ENCODE measurements at places on chromosomes 16 and 17.
A peak's percentile ranks its signal among the peaks of the same experiment; 100 is the strongest.

DNA sequence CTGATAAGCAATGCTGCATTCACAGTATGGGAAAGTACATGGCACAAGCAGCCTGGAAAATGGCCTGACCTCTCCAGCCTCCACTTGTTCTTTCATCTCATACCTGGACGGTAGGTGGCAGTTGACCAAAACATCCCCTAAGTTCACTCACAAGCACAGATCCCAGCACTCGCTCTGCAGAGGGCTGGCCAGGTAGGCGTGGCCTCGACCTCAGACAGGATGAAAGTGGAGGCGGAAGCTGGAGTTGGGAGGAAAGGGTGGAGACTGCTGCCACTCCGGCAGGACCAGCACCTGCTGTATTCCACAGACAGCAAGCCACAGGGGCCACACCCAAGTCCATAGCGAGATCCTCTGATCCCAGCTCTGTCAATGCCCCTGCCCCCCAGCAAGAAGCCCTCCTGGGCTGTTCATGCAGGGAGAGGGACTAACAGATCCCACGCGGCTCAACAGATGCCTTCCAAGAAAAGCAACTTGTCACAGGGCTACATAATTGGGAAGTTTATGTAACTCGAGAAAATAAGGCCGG is 31.3 kb downstream of the ZCCHC14 start:
- DNase-seq = peak; percentile 99

- no peak for DNase-seq
These were observed 12.1 kb downstream of the HS3ST3A1 start for GRCh38 chr17:13589658-13590057.

DNA sequence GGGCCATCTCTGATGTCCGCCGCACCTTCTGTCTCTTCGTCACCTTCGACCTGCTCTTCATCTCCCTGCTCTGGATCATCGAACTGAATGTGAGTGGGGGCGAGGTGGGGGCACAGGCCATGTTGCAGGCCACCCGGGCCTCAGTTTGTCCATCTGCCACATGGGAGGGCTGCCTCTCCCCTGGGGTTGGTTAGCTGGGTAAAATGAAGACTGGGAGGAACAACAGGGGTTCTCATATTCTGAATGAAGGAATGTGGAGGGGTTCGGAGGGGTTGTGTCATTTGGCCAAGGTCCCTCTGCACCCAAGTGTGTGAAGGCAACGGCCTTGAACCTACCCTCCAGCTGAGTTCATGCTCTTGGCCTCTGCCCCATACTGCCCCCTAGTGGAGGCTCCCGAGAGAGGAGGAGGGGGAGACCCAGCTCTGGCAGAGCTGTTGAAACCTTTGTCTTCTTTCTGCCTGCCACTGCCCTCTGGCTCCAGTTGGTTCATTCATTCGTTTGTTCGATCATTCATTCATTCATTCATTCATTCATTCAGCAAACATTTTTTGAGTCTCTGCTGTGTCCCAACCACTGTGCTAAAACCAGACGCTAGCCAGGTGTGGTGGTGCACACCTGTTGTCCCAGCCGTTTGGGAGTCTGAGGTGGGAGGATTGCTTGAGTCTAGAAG is 11.4 kb upstream of the TCAP start:
- DNase-seq = peak; percentile 86

GRCh38 chr16:21560462-21560861 is 38.9 kb upstream of the METTL9 start:
- DNase-seq = no peak

GRCh38 chr16:86635176-86635876 is 57.0 kb downstream of the FOXL1 start:
- DNase-seq = no peak

DNA sequence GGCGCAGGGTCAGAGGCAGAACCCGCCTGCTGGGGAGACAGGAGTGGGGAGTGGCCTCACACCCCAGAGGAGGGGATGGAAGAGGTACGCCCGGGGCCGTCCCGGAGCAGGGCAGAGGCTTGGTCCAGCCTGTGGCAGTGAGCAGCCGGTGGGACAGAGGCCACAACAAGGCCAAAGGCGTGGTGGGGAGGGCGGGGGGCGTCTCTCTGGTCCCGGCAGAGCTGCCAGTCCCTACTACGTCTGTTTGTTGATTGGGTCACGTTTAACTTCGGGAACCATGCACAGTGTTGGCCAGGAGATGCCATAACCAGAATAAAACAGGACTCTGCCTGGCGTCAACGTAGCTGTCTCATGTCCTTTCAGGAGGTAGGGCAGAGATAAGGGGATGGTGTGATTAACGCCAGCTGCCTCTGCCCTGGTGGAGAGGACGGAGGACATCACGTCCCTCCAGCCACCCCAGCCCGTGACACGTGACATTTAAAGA is 192.8 kb downstream of the BANP start:
- no peak for DNase-seq

- DNase-seq = no peak
These were observed 468.1 kb downstream of the SOX9 start for GRCh38 chr17:72588961-72589360.

DNA sequence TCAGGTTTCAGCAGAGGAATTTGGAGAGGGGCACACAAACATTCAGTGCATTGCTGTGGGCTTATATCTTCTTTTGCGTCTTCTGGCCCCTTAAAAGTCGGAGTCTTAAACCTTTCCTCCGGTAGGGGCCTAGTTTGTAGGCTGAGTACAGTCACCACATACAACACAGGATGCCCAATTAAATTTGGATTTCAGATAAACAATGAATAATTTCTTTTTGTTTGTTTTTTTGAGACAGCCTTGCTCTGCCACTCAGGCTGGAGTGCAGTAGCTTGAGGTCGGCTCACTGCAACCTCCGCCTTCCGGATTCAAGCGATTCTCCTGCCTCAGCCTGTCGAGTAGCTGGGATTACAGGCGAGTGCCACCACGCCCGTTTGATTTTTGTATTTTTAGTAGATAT is 26.7 kb upstream of the ADORA2B start:
- DNase-seq = no peak

DNA sequence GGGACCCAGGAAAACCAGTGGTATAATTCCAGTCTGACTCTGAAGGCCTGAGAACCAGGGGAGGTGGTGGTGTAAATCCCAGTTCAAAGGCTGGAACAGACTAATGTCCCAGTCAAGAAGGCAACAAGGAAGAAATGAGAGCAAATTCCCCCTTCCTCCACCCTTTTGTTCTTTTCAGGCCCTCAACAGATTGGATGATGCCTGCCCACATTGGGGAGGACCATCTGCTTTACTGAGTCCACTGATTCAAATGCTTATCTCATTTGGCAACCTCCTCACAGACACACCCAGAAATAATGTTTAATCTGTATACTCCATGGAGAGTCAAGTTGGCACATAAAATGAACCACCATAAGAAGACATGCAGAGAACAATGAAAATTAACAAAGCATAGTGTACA is 61.9 kb upstream of the CRYM start:
- no peak for DNase-seq

DNA sequence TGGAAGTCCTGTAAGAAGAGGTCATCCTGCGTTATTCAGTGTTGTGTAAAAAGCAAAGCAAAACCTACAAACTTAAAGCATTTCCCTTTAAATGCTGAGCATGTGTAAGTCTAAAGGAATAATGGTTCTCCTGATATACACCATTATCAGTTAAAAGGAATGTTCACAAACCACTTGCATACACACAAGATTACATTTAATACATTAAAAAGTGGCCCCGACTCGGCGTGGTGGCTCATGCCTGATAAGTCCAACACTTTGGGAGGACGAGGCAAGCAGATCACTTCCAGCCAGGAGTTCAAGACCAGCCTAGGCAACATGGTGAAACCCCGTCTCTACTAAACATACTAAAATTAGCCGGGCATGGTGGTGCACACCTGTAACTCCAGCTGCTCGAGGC is 30.5 kb downstream of the CPPED1 start:
- DNase-seq = no peak

DNA sequence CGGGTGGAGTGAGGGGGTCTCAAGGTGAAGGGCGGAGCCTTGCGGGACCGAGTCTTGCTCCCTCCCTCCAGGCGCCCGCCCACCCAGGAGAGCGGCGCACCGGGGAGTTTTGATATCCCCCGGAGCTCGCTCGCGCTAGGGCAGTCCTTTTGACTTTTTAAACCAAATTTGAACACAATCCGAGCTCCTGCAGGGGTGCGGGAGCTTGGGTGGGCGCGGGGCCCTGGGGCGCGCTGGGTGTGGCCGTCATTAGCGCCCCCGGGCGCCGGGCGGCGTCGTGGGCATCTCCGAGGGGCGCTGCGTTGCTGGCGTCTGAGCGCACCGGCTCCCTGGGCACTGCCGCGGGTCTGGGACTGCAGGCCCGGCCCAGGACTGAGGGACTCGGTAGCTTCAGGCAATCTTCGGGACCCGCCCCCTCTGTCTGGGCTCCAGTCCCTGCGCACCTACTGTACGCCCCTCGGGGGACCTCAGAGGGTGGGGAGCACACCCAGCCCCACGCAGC is 10.9 kb downstream of the MAF start:
- DNase-seq = no peak

DNA sequence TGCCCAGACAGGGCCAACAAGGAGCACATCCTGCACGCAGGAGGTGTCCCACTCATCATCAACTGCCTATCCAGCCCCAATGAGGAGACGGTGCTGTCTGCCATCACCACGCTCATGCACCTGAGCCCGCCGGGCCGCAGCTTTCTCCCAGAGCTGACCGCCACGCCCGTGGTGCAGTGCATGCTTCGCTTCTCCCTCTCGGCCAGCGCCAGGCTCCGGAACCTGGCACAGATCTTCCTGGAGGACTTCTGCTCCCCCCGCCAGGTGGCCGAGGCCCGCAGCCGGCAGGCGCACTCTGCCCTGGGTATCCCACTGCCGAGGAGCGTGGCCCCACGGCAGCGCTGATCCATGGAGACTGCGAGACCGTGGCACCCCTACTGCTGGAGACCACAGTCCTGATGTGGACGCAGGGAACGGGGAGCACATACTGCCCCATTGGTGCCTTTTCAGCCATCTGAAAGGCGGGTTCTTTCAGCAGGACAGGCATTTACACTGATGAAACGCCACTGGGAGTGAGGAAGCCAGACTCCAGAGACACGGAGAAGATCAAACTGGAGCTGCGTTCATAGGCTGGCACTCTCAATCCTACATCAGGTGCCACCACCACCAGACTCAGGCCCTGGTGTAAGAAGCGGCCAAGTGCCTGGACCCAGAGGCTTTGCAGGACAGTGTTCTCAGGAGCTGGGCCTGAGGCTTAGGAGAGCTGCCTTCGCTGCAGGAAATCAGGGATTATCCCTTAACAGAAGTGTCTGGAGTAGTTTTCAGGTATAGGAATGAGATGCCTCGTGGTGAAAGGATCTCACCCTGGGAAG is 2.6 kb downstream of the NT5C start:
- DNase-seq = no peak

GRCh38 chr16:74257061-74257460 is 39.6 kb upstream of the PSMD7 start:
- no peak for DNase-seq

GRCh38 chr16:87391324-87391949 is 699 bp upstream of the MAP1LC3B start:
- DNase-seq = peak; percentile 71

DNA sequence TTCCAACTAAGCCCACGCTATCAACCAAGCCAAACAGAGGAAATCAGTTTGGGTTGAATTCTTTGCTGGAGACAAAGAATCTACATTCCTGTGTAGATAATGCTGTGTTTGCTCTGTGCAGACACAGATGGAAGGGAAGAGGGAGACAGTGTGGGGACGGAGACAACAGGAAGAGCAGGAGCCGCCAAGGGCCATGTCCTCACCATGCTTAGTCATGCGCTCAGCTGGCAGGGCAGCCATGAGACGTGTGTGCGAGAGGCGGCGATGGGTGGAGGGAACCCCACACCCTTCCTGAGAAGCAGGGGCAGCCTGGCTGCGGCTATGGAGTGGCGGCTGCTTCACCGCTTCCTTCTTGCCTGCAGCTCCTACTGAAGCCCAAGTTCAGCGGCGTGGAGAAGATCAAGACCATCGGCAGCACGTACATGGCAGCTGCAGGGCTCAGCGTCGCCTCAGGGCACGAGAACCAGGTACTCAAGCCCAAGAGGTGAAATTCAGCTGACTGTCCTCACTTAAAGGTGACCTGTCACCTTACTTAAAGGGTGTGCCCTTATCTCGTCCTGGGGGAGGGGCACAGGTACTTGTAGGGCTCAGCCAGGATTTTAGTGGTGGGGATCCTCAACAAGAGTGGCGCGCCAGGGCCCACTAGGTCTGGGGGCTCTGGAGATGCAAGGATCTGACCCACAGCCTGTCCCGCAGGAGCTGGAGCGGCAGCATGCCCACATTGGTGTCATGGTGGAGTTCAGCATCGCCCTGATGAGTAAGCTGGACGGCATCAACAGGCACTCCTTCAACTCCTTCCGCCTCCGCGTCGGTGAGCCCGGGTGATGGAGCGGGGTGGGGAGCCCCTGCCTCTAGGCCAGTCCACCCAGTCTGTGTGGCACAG is 47.5 kb downstream of the ADCY7 start:
- DNase-seq = no peak

DNA sequence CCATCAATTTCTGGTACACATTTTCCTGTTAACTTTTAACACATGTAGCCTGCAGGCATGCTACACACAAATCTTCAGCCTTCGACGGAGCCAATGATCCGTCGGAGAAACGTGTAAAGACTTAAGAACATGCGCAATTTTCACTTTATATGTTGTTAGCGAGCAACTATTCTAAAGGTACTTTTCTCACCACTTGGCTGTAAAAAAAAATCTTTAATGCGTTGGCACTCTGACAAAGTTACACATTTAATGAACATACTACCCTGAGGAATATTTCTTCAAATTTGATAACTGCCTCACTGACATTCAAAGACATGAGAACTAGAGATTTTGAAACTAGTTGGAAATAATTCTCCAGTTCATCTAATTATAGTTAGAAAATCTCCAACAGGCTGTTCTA is 507.5 kb upstream of the SALL1 start:
- DNase-seq = no peak

DNA sequence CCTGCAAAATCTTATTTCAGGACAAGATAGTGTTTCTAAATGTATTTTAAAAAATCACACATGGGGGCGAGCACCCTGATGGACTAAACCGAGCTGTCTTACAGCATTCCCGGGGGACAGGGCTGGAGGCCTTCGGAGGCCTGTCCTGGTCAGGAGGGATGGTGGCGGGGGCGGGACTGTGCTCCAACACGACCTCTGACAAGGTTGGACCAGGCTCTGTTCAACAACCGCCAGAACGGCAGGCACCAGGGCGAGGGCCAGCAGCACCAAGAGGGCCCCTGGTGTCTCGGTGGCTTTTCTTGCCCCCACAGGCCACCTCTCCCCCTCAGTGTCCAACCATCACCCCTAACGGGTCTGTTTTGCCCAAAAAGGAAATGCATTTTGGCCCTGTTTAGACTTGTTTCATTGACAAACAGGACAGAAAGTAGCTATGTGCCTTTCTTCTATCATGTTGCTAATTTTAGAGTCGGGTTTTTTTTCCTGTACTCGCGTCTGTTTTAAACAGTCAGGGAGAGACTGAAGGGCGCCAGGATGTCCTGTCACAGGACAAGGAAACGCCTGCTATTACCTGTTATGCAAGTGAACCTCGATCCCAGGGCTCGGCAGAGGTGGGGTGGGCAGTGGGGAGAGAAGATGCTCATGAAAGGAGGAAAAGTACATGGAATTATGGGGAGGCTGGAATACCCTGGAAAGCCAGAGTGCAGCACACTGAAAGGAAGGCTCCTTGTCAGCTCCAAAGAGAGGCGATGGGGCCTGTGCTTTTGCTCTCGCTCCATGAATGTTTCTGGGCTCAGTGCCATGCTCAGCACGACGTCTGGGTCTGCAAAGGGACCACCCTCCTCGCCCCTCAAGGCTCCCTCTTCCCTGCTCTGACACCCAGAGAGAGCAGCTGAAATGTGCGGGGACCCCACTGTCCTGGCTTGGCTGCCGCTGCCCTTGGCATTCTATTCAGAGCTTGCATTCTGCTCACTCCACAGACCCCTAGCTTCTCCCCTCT is 11.9 kb downstream of the TMEM204 start:
- no peak for DNase-seq

- DNase-seq = no peak
These were observed 3.2 kb downstream of the TPSG1 start for GRCh38 chr16:1221628-1222552.

GRCh38 chr16:65497571-65497970 is 375.7 kb upstream of the CDH11 start:
- DNase-seq = no peak
